ENCODE measurements at places on chromosomes 11 and 22. TPM values are rescaled to one million over a fixed set of nuclear protein-coding genes. Genes with fewer than 3 reads are reported as not detected.

- no peak for DNase-seq
Measured at GRCh38 chr22:35633520-35633919, 14.7 kb upstream of the APOL6 start.

GRCh38 chr11:64204464-64204989 lies 2.0 kb upstream of the FERMT3 start:
- DNase-seq, result peak; percentile 76

DNA sequence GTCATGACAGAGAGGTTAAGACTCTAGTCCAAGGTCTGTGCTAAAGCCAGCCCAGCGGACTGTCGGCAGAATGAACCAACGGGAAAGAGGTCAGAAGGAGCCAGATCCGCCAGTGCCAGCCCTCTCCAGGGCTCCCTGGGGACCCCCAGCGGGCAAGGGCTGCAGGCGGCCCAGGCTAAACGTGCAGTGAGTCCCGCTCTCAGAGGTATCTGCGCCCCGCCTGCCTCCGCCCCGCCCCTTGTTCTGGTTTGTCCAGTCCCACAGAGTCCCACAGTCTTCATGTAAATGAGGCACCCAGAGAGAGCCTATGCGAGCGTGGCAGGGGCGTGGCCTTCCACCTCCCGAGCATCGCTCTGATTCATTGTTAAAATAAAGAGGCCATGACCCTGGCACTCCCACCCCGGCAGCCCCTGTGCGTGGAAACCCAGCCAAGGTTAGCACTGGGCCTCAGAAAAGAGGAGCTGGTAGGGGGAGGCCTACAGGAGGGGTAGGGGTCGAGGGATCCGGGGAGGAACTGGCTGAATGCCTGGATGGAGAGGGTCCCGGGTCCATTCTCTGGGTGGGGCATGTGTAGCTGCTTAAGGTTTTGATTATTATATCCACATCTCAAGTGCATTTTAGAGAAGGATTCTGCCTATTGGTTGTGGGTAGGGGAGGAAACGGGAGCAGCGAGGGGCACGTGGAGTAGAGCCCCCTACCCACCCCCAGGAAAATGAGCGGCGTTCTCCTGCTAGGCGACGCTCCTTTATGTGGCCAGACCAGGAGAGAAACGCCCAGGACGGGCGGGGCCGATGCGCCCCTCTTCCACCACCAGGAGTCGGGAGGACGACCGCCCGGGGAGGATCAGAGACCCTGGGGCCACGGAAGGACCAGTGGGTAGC lies at the start of gene TRIOBP:
Gene TRIOBP, plus strand, starts transcription at position 392 of the 881 bp plus-strand sequence. CDS start 4,318 bp downstream, outside the sequence.
- peak; percentile 87 for DNase-seq

- DNase-seq, result peak; percentile 59
Measured at GRCh38 chr11:126083829-126084607, 21.4 kb upstream of the CDON start.

DNA sequence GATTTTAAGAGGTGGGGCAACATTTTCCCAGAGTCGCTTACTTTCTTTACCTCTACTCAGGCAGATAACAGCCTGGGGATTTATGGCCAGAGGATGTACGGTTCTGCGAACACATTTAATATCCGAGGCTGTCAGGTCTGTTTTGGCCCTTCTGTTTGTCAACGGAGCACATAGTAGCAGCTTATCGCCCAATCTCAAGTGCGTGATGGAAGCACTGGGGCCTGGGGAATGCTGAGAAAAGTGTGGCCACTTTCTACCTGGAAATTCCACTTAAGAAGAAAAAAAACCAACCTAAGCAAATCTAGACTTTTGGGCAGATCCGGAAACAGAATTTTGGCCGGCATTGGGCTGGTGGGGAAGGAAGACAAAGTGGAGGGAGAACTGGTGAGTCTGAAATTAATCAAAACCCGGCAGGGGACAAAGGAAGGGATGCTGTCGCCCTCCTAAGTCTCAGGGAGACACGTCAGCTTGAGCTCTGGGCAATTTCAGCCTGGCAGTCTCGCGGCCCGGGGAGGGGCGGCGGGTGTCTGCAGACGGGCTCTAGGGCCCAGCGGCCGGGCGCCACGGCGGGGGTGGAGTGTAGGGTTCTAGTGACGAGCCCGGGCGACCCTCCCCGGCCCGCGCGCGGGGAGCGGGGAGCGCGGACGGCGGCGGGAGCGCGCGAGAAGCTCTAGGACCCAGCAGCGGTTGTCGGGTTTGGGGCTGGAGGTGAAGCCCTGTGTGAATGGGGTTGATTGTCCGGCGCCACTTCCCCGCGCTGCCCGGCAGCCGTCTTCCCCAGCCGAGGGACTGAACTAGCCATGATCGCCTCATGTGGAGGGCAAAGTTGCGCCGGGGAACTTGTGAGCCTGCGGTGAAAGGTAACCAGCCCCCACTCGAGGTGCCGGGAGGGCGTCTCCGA lies at the start of gene AMOTL1:
Gene AMOTL1, plus strand, starts transcription at position 656 of the 901 bp plus-strand sequence. Its CDS starts 156 bp downstream, at position 812.
- DNase-seq, result peak; percentile 71

Gene OR8G5
- not detected for total RNA-seq

GRCh38 chr11:112226062-112226830 lies at the start of gene PTS:
PTS (plus strand) TSS chr11:112226428; CDS start chr11:112226444, 16 bp downstream.
- DNase-seq, result peak; percentile 91

Gene HEPHL1
- not detected for total RNA-seq

Gene RSF1
- 74.1 TPM for total RNA-seq

Gene LIMK2
- total RNA-seq, result 38.9 TPM

Data from activated naive CD8-positive, alpha-beta T cell treated with anti-CD3 and anti-CD28 coated beads, Interleukin-2, amount 10 ng/mL, durations not matched to agents 7 days and 5 days (primary cell).